ENCODE measurements at places on chromosomes 4 and X.

- DNase-seq: no peak
These were observed 634.6 kb upstream of the FTHL17 start for GRCh38 chrX:31706466-31706865.

- no peak for DNase-seq
These were observed 130.7 kb upstream of the CTSO start for GRCh38 chr4:156084373-156084772.

DNA sequence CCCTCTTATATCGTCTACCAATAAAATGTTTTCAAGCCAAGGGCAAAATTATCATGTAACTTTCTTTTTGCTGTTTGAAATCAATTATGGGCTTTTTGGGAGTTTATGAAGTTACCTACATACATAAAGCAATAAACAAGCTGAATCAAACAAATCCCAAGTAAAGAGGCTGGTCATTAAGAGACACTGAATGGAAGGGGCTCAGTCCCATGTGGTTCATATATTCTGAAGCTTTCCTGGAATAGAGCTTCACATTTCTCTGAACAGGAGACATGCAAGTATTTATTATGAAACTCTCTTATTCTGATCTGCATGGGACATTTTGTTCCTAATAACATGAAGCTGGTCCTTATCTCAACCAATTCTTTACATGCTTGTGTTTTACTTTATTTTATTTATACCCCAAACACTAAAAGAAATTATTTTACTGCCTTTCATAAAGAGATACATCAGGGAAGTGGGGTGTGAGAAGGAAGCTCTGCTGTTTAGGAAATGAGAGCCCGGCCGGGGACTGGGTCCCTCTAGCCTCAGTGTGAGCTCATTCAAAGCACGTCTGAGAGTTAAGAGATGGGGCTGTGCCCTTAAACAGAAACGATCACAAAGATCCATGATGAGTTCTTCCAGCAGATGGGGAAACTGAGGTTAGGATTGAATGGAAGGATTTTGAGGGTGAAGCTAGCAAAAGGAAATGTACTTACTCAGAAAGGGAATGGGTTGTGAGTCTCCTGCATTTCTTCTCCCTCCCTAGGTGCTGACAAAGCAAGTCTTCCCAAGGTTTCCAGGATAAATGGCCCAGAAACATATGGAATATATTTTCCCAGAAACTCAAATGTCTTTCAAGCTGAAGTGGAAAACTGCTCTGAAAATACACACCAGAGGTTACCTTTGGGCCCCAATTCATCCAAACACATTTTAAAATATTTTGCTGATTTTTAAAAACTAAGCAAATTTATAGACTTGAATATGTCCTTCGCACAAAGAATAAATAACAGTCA lies 93.1 kb upstream of the LNX1 start:
- no peak for DNase-seq

- no peak for DNase-seq
These were observed 14.9 kb upstream of the GLUD2 start for GRCh38 chrX:121032531-121032930.

DNA sequence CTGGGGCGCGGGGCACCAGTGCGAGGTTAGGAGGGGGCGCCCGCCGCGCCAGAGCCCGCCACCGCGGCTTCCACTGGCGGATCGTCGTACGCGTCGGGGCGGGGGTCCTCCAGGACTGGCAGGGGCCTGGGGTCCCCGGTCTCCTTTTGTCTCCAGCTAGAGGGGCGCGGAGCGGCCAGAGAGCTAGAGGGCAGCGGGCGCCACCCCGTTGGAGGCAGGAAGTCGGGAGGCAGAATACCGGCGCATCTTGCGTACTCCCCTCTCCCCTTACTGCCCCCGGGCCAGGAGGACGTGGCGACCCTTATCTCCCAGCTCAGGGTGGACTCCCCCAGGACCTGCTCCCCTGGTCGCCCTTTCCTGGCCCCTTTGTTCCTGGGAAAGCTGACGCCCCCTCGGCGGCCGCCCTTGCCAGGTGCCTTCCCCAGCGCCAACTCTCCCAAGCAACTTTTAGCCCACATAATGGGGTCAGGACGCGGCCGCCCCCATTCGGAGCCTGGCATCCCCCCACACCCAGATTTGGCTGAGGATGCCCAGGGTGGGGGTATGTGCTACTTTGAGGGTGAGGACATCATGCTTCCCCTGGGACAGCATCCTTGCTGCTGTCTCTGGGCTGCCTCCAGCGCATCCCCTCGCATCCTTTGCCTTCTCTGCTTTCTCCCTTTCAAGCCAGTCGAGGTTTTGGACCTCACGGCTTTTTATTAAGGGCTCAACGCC lies 933 bp downstream of the CNKSR2 start:
- DNase-seq: no peak

DNA sequence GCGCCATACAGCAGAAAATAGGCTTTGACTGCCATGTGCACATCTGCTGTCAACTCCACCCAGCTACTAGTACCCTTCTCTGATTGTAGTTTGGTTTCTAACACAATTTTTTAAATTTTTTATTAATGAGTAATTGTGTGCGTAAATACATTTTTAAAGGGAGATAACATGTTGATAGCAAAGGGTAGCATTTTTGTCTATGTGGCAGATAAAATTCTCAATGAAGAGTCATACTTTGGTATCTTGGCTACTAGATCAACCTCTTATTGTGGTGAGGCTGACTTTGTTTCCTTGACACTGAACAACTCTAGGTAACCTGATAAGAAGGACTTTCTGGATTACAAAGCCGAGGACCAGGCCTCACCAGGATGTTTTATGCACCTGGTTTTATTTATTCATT lies 9.5 kb downstream of the ADH4 start:
- no peak for DNase-seq

GRCh38 chr4:96352051-96352517 lies 512.2 kb downstream of the PDHA2 start:
- DNase-seq: no peak

DNA sequence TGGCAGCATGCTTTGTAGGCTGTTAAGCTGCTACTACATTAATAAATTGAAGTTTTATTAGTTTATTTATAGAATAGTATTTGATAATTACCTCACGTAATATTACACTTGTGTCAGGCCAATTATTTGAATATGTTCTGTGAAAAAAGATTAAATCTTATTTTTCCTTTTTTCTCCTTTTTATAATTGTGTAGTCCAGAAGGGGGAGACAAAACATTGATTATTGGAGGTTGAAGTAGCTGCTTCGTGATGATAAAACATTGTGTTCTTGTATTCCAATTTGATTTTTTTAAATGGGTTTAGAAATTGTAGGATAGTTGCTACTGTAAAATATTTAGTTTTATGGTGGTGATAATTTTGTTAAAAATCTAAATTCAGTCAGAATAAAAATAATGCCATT lies 85.7 kb downstream of the DIAPH2 start:
- DNase-seq: peak; percentile 0

- no peak for DNase-seq
These were observed 151.0 kb downstream of the PALLD start for GRCh38 chr4:168647646-168648375.

DNA sequence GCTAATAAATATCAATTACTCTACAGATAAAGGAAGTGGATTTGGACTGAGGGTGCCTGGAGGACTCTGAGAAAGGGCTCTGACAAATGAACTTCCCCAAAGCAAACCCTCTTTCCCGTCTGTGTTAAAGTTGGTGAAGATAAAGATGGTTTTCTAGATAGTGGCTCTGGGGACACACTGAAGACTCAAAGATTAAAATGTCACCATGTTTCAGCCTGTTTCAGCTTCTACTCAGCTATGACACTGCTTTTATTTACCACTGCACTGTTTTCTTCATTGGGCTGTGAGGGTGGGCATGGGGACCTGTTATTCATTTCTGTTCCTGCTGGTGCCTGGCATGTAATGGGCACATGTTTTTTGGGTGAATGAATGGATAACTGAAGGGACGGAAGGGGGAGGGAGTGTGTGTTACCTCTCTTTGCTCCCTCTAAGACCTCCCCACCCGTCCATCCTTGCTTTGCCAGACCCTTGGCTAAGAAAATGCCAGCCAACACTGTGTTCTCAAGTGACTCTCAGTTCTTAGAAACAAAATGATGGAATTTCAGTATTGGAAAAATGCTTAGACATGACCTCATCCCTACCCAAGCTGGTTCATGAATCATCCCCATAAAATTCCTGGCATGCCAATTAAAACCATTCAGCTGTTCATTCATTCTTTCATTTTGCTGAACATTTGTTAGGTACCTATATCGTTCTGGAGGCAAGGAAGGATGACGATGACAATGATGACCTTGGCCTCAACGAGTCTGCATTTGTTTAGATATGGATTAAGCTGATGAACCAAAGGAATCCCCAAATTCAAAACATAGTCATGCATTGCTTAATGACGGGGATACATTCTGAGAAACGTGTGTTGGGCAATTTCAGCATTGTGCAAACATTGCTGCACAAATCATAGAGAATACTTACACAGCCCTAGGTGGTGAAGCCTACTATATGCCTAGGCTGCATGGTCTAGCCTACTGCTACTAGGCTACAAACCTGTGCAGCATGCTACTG lies 13.4 kb upstream of the STK32B start:
- peak; percentile 94 for DNase-seq

- DNase-seq: no peak
These were observed 41.8 kb upstream of the WDR1 start for GRCh38 chr4:10158333-10158942.

DNA sequence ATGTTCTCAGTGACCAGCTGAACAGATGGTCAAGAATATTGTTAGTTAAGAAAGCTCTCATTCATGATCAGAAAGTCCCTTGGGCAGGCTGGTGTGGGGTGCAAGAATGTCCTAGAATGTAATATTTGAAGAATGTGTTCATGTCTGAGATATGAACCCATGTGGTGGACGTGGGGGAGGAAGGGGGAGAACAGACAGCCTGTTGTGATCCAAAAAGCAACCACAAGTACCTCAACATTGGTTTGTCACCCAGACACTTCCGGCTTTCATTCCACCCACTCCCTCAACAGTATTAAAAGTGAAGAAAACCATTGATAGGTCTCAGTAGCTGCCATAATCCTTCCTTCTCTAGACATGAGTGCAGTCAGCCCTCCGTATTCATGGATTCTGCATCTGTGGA lies 82.2 kb downstream of the MAML3 start:
- peak; percentile 54 for DNase-seq

GRCh38 chr4:7507381-7507780 lies 72.7 kb upstream of the PSAPL1 start:
- DNase-seq: peak; percentile 28

DNA sequence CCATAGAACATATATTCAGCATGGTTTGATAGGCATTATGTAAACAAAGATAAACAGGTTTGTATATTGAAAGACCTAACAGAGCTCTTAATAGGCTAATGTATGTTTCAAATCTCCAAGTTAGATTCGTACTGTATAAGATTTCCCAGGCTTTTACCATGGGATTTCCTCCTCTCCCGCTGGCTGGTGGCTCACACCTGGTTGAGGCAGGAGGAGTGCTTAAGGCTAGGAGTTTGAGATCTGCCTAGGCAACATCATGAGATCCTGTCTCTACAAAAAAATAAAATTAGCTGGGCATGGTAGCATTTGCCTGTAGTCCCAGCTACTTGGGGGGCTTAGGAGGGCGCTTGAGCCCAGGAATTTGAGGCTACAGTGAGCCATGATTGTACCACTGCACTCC lies 5.4 kb downstream of the CPE start:
- no peak for DNase-seq

GRCh38 chr4:137707102-137707620 lies 174.9 kb upstream of the PCDH18 start:
- DNase-seq: no peak

DNA sequence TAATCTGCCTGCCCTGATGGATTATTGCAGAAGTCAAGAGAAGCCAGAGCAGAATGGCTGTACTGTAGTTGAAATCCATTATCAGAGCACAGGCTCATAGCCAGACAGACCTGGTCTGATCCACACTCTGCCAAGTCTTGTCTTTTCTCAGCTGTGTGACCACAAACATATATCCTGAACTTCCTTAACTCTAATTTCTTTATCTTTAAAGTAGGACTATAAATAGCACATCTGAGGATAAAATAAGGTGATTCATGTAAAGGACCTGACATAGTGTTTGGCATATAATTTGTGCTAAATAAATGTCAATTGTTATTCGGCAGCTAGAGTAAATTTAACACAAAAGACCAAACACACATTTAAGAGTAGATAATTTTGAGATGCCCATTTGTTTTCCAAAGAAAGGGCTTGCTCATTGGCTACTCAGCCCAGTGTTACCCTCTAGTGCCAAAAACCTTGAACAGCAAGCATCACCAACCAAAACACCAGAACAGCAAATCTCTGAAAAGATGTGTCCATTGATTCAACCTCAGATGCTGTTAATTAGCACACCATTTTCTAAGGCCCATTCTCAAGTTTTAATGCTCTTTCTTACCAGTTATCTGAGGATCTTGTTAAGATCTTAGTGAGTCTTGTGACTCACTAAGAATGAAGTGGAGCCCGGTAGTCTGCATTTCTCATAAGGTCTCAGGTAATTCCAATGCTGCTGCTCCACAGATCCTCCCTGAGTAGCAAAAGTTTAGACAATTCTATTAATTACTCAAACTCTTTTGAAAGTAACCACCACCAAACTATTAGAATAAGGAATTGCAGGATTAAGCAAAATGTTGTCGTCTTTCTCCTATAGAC lies 108.8 kb downstream of the HHIP start:
- peak; percentile 36 for DNase-seq

DNA sequence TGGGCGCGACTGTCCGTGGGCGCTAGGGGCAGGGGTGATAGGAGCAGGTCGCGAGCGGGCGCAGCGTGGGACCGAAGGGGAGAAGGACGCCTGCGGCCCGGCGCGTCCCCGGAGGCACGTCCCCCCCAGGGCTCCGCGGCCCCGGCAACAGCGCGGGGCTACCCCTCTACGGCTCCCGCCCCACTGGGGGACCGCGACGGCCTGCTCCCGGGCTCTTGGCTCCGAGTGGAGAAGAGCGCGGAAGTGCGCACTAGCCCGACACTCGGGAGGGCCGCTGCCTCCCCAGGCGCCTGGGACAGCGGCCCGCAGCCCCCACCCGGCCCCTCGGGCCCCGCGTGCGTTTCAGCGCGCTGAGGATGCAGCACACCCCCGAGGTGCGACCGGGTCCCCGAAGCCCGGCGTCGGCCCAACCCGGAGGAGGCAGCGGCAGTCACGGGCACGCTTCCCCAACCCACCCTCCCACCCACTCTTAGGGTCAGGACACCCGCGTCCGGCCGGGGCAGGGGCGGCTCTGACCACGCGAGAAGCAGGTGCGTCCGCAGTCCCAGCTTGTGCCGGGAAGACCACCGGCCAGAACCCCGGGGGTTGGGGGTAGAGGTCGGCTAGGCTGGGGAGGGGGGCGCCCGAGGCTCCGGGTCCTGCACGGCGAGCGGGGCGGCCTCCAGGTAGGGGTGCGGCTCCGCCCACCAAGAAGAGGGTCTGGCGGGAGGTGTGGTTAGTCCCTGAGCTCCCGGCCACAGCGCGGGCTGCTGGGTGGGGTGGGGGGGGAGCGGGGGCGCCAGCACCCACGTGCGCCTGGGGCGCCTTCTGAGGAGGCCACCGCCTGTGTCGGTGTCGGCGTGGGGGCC lies 18.5 kb upstream of the NAT8L start:
- DNase-seq: no peak

- DNase-seq: no peak
These were observed 98.6 kb upstream of the LANCL3 start for GRCh38 chrX:37472836-37473235.

DNA sequence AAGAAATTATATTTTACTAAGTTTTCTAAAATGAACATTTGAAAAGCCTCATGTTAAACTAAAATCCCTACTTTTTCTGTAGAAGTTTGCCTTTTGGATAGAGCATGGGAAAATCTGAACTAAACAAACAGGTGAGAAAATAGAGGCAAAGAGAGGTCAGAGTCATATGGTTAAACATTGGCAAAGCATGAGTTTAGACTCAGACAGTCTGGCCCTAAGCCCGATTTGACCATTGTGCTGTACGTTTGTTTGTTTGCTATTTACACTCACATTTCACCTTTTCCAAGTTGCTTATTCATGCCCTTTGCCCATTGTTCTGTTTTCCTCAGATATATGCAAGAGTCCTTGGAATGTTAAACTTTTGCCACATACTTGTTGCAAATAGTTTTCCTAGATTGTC lies 85.4 kb downstream of the TIGD2 start:
- no peak for DNase-seq

All from HFFc6 (cell line).